Esophagus muscularis mucosa (tissue), 4 donors: ENCODE measurements at places on chromosomes 12 and 14. TPM values are rescaled to one million over a fixed set of nuclear protein-coding genes. Genes with fewer than 3 reads are reported as not detected.

TAS2R7 gene
- total RNA-seq = not detected

GRCh38 chr12:119071638-119072231 lies 90.4 kb downstream of the SRRM4 start:
- no peak for DNase-seq
- no peaks in the 10 kb centered on the region for H3K36me3 ChIP-seq
- peaks cover 63% of the 10 kb centered on the region for H3K27me3 ChIP-seq
- no peak overlapping the region for H3K4me3 ChIP-seq
- H3K4me1 ChIP-seq = no peaks in the 10 kb centered on the region

- no peak overlapping the region for H3K27ac ChIP-seq
- peaks cover 22% of the 10 kb centered on the region for H3K36me3 ChIP-seq
- H3K4me1 ChIP-seq = peaks cover 50% of the 10 kb centered on the region
- H3K27me3 ChIP-seq = no peaks in the 10 kb centered on the region
- DNase-seq = no peak
- H3K4me3 ChIP-seq = no peak overlapping the region
Measured at GRCh38 chr12:123948401-123948795, 24.2 kb downstream of the CCDC92 start.

CCDC198 gene
- total RNA-seq = not detected

GRCh38 chr12:85457016-85457415 lies 177.0 kb downstream of the ALX1 start:
- no peak overlapping the region for H3K27ac ChIP-seq
- H3K36me3 ChIP-seq = no peaks in the 10 kb centered on the region
- no peaks in the 10 kb centered on the region for H3K4me1 ChIP-seq
- no peak for DNase-seq
- no peak overlapping the region for H3K4me3 ChIP-seq
- H3K27me3 ChIP-seq = no peaks in the 10 kb centered on the region

DNA sequence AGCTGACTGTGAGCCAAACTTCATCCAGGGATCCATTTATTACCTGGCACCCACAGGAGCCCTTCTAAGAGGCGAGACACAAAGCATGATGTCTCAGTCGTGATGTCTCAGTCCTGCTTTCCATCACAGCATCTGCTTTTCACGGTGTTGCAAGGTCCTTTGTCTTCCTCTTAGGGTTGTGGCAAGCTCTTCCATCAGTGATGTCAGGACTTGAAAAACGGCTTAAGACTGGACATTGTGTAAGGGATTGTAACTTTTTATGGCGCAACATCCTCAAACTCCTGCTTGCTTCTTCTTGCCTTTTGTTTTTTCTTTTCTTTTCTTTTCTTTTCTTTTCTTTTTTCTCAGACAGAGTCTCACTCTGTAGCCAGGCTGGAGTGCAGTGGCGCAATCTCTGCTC lies 586.5 kb upstream of the TMEM132C start:
- no peaks in the 10 kb centered on the region for H3K27me3 ChIP-seq
- no peak overlapping the region for H3K27ac ChIP-seq
- H3K4me1 ChIP-seq = no peaks in the 10 kb centered on the region
- no peak for DNase-seq
- no peak overlapping the region for H3K4me3 ChIP-seq
- no peaks in the 10 kb centered on the region for H3K36me3 ChIP-seq

DNA sequence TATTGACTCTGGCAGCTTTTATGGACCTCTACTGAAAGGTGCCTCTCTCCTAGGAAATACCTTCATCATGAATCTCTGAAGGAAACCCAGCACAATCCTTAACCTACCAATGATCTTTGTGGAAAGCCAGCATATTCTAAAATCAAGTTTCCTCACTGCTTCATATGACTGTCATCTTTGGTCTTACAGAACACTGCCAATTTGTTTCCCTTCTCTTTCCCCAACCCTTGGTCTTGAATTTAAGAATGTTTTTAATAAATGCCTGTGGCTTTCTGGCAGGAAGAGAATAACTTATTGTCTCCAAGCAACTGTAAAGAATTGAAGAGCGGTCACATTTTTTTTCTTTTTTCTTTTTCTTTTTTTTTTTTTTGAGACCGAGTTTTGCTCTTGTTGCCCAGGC lies 427.6 kb downstream of the IPO8 start:
- no peaks in the 10 kb centered on the region for H3K36me3 ChIP-seq
- no peak overlapping the region for H3K27ac ChIP-seq
- DNase-seq = no peak
- H3K27me3 ChIP-seq = no peaks in the 10 kb centered on the region
- no peak overlapping the region for H3K4me3 ChIP-seq

SYNDIG1L gene
- not detected for total RNA-seq

DNA sequence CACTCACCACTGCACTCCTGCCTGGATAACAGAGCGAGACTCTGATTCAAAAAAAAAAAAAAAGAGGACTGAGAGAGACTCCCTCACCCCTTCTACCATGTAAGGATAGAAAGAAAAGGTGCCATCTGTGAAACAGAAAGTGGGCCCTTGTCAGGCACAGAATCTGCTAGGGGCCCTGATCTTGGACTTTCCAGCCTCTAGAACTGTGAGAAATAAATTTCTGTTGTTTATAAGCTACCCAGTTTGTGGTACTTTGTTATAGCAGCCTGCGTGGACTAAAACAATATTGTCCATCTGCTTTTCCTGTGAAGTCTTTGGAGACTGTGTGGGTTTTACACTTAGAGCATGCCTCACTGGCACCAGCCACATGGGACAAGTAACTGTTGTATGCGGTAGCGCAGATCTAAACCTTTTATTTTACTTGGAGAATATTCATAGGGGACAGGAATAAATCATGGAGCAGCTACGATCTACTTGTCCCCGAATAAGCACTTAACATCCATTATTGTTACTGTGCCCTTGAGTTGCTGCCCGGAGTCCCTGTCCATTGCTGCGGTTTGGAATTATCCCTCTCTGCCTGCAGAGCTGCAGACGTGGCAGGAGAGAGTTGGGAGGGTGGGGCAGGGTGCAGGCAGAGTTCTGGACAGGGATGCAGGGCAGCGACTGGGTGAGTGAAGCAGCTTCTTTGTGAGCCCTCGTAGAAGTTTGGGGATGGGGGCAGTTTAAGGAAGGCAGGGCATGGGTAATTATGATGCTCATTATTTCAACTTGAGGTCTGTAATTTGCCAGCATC lies 52.4 kb upstream of the STON2 start:
- no peaks in the 10 kb centered on the region for H3K27me3 ChIP-seq
- H3K4me1 ChIP-seq = peaks cover 15% of the 10 kb centered on the region
- H3K36me3 ChIP-seq = no peaks in the 10 kb centered on the region
- DNase-seq = no peak
- no peak overlapping the region for H3K27ac ChIP-seq

DNA sequence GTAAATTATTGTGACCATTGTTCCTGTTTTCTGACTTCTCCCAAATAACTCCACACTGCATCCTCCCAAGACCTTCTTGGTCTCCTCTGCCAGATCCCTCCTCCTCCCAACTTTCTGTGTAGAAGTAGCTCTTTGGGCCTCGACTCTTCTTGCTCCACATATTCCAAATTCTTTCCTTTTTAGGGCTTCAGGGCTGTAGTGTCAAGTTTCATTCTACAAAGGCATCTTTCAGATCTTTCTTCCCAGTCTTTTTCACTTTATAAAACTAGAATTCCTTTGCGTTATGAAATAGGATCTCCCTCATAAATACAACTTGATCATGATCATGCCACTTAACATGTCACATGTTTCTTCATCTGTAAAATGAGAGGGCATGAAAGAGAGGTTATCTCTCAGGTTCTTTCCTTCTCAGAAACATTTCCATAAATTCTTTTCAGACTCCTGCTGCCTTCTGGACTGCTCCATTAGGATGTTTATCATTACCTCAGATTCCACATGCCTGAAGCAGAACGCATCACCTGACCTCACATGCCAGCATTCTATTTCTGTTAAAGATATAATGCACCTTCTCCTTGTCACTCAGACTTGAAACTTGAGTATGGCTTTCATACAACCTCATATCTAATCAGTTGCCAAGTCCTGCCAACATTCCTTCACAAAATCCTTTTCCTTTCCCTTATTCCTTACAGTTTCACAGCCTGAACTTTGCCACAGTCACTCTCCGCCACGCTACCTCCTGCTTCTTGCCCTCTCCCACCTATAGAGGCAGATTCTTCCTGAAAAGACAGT lies 8.5 kb downstream of the SLC38A1 start:
- no peak for DNase-seq
- H3K36me3 ChIP-seq = no peaks in the 10 kb centered on the region
- peaks cover 57% of the 10 kb centered on the region for H3K4me1 ChIP-seq
- no peaks in the 10 kb centered on the region for H3K27me3 ChIP-seq
- peak overlapping the region; percentile 73 for H3K27ac ChIP-seq
- no peak overlapping the region for H3K4me3 ChIP-seq

GRCh38 chr12:91685917-91686316 lies 459.7 kb downstream of the BTG1 start:
- no peaks in the 10 kb centered on the region for H3K36me3 ChIP-seq
- no peak for DNase-seq

DNA sequence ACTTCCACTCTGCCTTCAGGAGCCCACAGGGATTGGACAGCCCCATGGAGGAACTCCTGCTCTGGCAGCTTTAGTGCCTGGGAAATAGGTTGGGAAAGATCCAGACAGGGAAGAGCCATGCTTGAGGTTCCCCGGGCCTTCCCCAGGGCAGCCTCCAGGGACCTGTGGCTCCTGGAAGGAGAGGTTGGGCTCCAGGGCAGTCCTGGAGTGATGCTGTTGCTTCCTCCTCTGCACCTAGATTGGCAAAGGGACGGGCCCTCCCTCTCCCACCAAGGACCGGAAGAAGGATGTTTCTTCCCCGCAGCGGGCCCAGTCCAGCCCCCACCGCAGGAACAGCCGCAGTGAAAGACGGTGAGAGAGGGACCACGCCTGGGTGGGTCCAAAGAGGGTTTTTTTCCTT lies 16.5 kb downstream of the VASH1 start:
- no peak overlapping the region for H3K27ac ChIP-seq
- peaks cover 34% of the 10 kb centered on the region for H3K4me1 ChIP-seq
- no peaks in the 10 kb centered on the region for H3K27me3 ChIP-seq

FBXO34 gene
- total RNA-seq = 22.0 TPM

PZP gene
- total RNA-seq = 1.2 TPM

DNA sequence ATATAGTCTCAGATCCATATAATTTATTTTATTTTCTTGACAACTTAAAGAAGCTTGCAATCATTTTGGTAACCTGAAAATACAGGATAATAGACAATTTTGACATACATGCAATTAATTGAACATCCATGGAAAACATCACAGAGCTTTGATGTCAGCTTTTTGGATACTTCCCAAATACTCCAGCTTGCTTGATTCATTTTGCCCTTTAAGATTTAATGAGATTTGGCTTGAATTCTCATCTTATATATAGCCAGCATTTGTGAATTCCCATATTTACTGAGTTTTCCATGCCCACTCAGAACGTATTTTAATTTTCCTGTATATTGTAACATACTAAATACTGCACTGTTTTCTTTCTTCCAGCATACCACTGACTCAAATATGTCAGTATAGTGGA lies 803.0 kb upstream of the MGAT4C start:
- no peaks in the 10 kb centered on the region for H3K27me3 ChIP-seq
- no peak overlapping the region for H3K4me3 ChIP-seq
- no peaks in the 10 kb centered on the region for H3K36me3 ChIP-seq
- H3K4me1 ChIP-seq = no peaks in the 10 kb centered on the region
- H3K27ac ChIP-seq = no peak overlapping the region

DNA sequence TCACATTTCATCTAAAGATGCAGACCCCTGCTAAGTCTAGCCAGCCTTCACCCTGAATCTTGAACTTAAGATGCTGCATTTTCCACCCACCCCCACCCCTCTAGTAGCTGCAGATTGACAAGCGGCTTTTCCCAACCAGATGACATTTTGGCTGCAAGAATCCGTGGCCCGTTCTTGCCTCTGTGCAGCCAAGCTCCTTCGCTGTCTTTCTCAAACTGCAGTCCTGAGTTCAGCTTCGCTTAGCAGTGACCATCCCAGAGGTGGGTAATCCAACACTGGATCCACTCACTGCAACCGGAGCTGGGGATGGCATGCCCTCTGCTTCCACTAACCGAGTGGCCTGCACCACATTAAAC lies 765 bp upstream of the NFYB start:
- peak overlapping the region; percentile 86 for H3K4me3 ChIP-seq
- no peak for DNase-seq
- H3K27ac ChIP-seq = peak overlapping the region; percentile 94
- H3K27me3 ChIP-seq = no peaks in the 10 kb centered on the region
- peaks cover 7% of the 10 kb centered on the region for H3K36me3 ChIP-seq

- H3K27ac ChIP-seq = peak overlapping the region; percentile 82
- no peaks in the 10 kb centered on the region for H3K36me3 ChIP-seq
- DNase-seq = no peak
- H3K27me3 ChIP-seq = no peaks in the 10 kb centered on the region
Measured at GRCh38 chr12:124505001-124505818, 62.2 kb downstream of the NCOR2 start.

GRCh38 chr12:6953442-6954315 lies 2.5 kb downstream of the PTPN6 start:
- H3K27ac ChIP-seq = peak overlapping the region; percentile 60
- H3K27me3 ChIP-seq = no peaks in the 10 kb centered on the region
- H3K36me3 ChIP-seq = no peaks in the 10 kb centered on the region
- H3K4me3 ChIP-seq = peak overlapping the region; percentile 45
- peaks cover 18% of the 10 kb centered on the region for H3K4me1 ChIP-seq

DNA sequence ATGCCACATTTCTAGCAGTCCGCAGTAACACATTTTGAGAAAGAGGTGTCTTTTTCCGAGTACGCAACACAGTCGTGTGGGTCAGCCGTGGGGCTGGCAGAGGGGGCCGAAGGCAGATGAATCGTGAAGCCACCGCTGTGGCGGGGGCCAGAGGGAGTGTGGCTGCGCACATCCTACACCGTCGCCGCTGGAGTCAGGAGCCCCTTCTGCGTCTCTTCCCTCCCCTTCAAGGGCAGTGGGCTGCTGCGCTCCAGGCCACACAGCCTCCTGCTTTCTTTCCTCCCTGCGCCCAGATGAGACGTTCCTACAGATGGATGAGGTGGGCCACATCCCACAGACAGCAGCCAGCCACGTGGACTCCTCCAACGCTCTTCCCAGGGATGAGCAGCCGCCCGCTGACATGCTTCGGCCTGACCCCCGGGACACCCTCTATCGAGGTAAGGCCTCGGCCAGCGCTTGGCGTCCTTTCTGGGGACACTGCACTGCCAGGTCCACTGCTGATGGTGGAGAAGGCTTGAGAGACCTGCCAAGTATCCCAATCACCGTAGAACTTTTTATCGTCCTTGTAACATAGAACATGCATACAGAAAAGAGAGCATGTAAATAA lies 89.8 kb downstream of the B4GALNT3 start:
- H3K27ac ChIP-seq = no peak overlapping the region
- peaks cover 10% of the 10 kb centered on the region for H3K36me3 ChIP-seq
- no peak for DNase-seq
- H3K4me3 ChIP-seq = no peak overlapping the region
- peaks cover 32% of the 10 kb centered on the region for H3K4me1 ChIP-seq
- H3K27me3 ChIP-seq = no peaks in the 10 kb centered on the region

DNA sequence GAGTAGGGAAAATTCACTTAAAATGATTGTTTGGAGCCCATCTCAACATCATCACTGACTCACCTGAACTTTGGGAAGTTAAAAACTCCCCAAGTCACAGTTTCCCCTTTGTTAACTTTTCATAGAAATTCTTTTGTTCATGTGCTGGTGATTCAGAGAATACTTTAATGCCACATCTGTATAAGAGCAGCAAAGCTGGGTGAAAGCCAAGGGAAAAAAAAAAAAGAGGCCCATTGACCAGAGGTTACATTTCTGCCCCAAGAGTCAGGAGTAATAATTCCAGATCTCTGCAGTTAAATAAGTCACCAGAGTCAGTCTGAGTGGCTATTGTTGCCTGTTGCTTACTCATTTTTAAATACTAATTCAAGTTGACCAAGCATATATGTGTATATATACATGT lies 136.4 kb upstream of the LGR5 start:
- no peak overlapping the region for H3K4me3 ChIP-seq
- H3K4me1 ChIP-seq = no peaks in the 10 kb centered on the region
- no peak for DNase-seq
- H3K36me3 ChIP-seq = no peaks in the 10 kb centered on the region
- no peaks in the 10 kb centered on the region for H3K27me3 ChIP-seq
- no peak overlapping the region for H3K27ac ChIP-seq
